ENCODE measurements at places on chromosomes 5 and 9.

- DNase-seq = no peak
These were observed 97.2 kb downstream of the CARTPT start for GRCh38 chr5:71816307-71816706.

DNA sequence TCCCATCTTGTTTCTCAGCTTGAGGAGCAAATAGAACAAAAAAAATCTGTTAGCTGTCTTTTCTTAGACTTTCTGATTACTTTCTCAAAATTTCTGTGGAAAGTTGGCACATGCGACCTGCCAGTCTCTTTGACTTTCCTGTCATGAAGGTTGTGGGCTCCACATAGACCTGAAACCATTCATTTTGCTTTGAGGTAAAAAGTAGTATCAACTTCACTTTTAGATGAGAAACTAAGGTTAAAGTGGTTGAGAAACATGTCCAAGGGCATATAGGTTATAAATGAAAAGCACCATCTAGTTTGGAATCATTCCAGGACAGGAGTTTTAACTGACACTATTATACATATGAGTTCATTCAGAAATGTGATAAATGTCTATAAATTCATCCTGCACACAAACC is 42.7 kb downstream of the ST8SIA4 start:
- no peak for DNase-seq

DNA sequence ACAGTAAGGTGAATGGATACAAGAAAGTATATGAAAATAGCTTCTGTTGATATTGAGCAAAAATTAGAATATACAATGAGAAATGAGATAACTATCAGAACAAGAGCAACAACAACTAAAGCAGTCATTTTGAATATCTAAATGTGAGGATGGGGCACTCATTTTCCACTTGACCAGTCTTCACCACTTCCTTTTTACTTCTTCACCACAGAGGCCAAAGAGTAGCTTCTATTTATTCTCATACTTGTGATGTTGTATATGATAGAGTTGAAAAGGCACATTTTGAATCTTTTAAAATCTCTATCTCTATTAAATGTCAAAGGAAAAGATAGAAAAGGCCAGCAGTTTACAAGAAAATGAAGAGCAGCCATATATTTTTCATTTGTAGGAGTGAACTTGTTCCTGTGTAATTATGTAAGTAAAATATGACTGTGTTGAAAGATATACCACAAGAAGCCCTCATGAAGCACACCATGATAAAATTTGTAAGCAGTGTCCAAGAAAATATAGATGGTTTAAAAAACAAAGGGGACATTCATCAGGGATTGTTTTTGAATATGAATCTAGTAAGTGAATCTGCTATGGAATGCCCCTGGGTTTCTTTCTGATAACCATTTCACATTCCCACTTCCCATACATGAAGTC is 39.2 kb downstream of the ADAMTS19 start:
- DNase-seq = no peak

DNA sequence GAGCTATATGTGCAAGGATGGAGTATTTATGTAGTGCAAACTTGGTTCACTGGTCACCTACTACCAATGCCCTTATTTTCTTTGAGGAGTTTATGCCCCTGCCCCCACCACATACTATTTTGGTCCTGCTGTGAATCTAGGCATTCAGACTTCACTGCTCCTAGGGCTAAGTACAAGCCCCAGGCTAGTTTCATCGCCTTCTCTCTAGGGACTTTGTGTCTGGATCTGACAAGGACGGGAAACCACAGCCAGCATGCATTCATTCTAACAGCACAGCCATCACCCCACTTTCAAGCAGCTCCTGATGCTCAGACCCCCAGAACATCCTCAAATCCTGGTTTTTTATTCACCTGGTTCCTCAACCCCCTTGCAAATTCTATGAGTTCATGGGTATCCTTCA is 56.8 kb downstream of the DRD1 start:
- DNase-seq = no peak

GRCh38 chr5:132258102-132259068 is 889 bp downstream of the PDLIM4 start:
- peak; percentile 39 for DNase-seq

DNA sequence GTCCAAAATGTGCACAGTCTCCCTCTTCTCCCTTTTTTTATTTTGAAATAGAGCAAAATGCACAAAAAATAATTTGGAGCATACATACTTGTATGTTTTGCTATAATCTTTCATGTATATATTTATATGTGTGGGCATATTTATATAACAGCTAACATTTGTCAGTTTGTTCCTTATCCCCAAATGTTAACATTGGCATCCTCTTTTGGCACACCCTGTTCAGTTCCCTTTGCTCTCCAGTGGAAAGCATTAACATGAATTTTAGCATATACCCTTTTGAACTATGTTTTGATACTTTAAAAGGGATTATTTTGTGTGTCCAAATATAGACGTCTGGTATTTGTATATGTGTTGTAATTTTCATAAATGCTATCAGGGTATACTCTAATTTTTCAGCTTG is 306.2 kb downstream of the ARHGAP26 start:
- no peak for DNase-seq

DNA sequence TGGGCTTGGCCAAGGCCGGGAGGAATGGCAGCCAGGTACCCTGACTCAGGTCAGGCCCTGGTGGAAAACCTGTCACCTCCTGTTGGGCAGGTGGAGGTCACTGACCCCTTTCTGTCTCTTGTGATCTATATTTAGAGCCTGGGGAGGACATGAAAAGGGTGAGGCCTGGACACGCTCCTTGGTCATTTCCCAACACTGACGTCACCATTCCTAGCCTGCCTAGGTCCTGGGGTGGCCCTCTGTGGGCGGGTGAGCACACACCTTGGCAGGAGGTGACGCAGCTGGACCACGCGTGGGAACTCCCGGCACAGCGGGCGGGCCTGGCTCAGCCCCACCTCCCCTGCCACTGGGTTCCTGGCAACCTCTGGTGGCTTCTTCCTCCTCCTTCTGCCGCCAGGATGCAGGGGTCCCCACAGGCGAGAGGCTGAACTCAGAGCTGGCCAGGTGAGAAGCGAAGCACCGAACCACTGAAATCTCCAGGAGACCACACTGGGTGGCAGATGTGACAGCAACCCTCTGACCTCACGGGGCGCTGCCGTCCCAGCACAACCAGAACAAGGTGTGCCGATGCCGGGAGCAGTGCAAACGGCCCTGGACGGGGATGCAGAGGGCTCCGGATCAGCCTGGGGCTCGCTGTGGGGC is 6.4 kb upstream of the RALGDS start:
- no peak for DNase-seq

GRCh38 chr9:96420468-96421219 is 2.5 kb upstream of the ZNF367 start:
- peak; percentile 98 for DNase-seq

DNA sequence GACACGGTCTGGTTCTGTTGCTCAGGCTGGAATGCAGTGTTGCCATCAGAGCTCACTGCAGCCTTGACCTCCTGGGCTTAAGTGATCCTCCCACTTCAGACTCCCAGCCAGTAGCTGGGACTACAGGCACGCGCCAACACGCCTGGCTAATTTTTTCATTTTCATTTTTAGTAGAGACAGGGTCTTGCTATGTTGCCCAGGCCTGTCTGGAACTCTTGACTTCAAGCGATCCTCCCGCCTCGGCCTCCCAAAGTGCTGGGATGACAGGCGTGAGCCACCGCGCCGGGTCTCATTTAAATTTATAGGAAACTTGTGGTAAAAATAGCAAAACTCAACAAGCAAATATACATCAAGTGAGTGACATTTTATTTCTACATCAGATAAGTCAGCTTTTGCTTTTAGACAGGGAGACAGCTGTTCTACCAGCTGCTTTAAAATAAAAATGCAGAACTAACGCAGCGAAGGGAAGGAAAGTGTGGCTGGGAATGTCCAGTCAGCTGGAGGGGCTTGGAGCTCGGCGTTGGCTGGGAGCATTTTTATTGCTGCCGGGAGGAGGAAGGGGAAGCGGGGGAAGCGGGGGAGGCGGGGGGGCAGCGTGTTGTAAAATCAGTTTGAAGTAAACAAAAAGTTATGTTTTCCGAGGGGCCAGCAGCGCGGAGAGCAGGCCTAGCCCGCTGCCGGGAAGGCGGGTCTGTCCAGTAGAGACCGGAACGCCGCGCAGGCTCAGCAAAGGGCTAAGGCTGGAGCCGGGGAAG is 707 bp upstream of the ZFYVE16 start:
- no peak for DNase-seq

DNA sequence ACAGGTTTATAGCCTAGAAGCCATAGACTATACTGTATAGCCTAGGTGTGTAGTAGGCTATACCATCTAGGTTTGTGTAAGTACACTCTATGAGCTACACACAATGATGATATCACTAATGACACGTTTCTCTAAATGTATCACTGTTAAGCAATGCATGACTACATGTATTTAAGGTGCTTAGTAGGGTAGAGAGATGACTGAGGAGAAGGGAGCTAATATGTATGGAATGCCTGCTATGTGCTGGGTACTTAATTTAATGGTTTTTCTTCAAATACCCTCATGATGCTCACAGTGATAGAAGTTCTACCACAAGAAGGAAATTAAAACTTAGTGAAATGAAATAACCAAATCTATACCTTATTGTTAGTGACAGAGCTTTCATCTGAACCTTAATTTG is 1785.5 kb downstream of the EFNA5 start:
- DNase-seq = peak; percentile 34

GRCh38 chr5:112366987-112367386 is 52.1 kb downstream of the EPB41L4A start:
- no peak for DNase-seq

DNA sequence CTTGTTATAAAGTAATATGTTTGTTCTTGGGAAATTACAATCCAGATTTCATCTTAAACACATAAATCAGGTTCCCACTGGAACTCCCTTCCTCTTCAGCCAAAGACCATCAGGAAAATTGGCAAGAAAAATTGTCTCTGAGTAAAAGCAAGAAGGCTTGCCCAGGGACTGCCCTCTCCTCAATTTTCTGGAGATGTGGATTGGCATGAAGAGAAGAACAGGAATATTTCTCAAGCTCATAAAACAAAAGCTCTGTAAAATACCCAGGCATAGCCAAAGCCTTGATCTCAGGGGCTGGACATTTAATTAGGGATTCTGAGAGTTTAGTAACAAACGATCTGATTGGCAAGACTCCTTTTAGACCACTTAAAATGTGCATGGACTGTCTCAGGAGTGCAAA is 223.4 kb downstream of the ZNF608 start:
- no peak for DNase-seq

DNA sequence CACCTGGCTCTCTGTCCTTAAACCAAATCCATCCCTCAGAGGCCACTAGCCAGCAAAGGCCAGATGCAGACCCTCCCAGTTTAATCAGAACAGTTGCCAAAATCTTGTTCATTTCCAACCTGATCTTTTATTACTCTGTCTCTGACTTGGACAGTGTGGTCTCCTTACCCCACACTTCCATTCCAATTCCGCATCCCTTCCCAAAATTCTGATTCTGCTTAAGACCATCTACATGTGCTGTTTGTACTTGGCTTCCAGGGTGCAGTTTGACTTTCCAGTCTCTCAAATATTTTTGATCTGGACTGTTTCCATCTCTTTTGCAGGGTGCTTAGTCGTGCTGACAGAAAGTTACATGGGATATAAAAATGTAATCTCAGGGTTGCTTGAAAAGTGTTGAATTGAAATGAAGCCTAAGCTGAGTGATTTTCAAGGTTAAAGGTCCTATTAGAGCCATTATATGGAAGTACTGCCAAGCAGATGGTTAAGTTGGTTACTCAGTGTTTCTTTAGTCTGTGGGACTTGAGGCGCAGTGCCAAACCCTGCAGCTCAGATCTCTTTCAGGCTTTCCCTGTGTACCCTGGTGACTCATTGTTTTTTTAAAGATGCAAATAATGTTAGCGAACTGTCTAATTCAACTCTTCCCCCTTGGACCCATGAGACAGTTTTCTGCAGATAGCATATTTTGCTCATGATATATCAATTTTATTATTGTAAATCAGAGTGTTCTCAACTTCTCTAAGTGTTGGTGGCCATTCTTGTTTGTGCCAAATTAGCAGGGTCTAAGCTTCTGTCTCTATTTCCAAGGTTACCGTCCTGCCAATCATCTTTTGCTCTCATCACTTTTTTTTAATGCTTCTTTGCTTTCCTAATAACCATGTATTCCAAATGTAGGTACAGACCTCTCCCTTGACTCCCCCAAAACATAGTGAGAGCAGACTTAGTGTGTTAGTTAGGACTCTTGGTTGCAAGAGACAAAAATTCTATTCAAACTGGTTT is 18.2 kb upstream of the DCP2 start:
- DNase-seq = peak; percentile 94

- DNase-seq = no peak
These were observed 2.3 kb downstream of the HAND1 start for GRCh38 chr5:154475591-154476353.

DNA sequence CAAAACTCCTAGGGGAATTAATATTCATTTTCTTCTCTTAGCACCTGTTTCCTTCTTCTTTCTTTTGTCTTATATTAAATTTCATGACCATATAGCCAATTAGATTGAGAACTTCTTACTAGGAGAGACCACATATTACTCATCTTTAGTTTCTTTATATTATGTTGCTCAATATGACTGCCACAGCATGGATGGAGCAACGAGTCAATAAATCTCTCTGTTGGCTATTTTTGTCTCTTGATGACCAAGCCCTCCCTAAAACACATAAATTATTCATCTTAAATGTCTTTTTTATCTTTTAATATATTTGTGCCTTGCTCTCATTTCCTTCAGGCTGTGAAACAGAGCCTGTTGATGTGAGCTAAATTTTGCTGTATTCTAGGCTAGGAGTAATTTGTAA is 123.0 kb downstream of the ADAMTSL1 start:
- DNase-seq = peak; percentile 45

DNA sequence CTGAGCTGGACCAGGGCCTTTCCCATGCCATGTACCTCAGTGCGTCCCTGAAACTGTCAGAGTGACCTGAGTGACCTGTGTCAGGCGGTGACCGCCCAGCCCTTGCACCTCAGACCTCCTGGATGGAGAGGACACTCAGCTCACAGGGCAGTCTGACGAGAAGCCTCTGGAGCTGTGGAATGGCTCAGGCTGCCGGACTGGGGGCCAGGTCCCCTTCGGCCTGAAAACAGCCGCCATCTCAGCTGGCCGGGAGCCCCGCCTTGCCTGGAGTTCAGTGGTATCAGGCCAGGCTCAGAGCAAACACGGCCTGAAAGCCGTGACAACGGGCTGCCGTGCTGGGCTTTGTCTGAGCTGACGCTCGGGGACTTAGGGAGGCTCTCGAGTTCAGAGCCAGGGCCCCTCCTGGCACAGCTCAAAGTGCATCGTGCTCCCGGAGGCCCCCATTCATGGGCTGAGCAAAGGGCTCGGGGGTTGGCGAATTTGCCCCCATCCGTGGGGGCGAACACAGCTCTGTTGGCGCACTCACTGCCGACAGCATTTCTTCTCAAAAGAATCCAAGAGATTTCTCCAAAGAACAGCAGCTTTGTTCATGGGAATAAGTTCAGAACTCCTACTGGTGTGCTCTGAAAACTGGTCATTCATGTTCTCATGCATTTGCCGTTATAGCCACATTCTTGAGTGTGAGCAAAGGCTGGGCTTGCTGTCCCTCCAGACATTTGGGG is 8.4 kb upstream of the SLC9A3 start:
- no peak for DNase-seq

DNA sequence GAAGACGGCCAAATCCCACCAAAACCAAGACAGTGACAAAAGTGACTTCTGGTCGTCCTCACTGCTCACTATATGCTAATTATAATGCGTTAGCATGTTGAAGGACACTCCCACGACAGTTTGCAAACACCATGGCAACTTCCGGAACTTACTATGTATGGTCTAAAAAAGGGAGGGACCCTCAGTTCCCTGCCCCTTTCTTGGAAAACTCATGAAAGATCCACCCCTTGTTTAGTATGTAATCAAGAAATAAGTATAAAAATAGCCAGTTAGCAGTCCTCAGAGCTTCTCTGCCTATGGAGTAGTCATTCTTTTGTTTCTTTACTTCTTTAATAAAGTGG is 9.5 kb downstream of the FCN2 start:
- DNase-seq = no peak

Data from HS-5 (cell line).